Activated B cell treated with CpG ODN at 0.5 μM for 24 hours (primary cell): ENCODE measurements at places on chromosomes 16 and 17. TPM values are rescaled to one million over a fixed set of nuclear protein-coding genes. Genes with fewer than 3 reads are reported as not detected.

PPP1R27 gene
- not detected in 2 replicates for total RNA-seq

DOC2B gene
- not detected in 2 replicates for total RNA-seq

DNA sequence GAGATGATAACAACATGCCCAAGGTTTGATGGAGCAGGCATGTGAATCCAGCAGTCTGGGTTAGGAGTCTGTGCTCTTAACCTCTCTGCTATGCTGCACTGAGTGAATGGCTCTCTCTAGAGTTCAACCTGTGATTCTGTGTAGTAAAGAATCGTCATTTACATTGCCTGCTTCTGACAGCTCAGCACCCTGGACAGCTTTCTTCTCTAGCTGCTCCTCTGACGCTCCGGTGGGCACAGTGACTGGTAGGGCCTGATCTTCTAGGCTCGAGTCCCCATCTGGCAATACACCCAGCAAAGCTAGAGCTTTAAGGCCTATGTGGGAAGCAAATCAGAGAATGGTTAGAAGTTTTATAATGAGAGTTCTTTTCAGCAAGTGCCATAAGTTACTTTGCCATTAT, 85.3 kb upstream of the ATP2A3 start:
- H3K4me1 ChIP-seq, result no peaks in the 10 kb centered on the region
- H3K4me3 ChIP-seq, result no peak overlapping the region
- H3K36me3 ChIP-seq, result peaks cover 84% of the 10 kb centered on the region

DNA sequence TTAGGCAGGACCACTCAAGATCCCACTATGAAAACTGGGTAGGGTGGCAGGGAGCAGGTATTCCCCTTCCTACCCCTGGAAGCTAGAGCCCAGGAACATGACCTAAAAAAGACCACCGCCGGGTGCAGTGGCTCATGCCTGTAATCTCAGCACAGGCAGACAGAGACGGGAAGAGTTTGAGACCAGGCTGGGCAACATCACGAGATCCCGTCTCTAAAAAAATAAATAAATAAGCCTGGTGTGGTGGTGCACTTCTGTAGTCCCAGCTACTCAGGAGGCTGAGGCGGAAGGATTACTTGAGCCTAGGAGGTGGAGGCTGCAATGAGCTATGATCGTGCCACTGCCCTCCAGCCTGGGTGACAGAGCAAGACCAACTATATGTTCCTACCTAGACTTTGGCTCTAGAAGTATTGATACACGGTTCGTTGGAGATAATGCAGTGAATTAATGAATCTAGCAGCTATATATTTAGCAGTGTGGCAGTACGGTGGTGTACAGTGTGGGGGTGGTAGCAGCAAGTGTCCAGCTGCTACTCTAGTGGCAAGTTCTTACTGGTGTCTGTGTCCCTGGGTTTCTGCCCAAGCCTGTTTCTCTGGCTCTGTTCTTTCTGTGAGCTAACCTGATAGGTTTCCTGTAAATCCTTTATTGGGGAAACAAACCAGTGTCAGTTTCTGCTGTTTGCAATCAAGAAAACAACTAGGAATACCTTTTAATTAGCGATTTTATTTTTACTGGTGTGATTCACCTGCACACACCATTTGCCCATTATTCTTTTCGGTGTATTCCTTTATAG, 3.3 kb upstream of the USP31 start:
- H3K27ac ChIP-seq, result no peak overlapping the region
- H3K27me3 ChIP-seq, result peaks cover 15% of the 10 kb centered on the region
- H3K36me3 ChIP-seq, result peaks cover 5% of the 10 kb centered on the region

DNA sequence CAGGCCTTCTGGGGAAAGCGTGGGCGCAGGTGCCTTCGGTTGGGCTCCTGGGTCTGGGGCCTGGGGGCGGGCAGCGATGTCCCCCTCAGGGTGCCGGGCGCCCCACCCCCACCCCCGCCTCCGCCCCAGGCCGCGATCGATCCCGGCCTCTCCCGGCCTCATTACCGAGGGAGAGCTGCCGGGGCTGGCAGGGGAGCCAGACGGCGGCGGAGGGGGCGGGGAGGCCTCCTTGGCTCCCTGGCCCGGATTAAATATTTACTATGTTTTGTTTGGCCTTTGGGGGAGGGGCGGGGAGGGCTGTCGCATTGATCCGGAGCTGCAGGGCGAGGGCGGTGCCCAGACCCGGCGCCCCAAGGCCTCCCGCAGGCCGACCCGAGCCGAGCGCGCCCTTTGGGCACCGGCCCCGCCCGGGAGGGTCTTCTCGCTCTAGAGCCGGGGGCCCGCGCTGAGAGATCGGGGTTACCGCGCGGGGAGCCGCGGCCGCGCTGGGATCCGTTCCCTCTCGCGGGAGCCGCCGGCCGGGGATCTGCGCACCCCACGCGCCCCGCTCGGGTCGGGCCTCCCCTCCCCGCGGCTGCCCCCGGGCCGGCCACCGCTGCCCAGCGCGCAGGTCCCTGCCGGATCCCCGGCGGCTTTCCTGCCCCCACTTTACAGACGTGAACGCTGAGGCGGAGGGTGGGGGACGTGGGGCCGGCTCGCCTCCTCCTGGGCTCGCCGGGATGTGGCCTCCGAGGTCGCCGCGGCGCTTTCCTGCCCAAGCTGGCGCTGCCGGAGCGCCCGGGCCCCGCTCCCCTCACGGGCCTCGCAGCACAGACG, 27.0 kb downstream of the RTN4RL1 start:
- peaks cover 27% of the 10 kb centered on the region for H3K27me3 ChIP-seq
- H3K27ac ChIP-seq, result no peak overlapping the region
- no peak for DNase-seq
- H3K4me1 ChIP-seq, result no peaks in the 10 kb centered on the region
- H3K36me3 ChIP-seq, result no peaks in the 10 kb centered on the region
- H3K4me3 ChIP-seq, result no peak overlapping the region

- H3K4me3 ChIP-seq, result no peak overlapping the region
- no peak for DNase-seq
- peaks cover 13% of the 10 kb centered on the region for H3K36me3 ChIP-seq
- H3K27me3 ChIP-seq, result no peaks in the 10 kb centered on the region
- H3K4me1 ChIP-seq, result no peaks in the 10 kb centered on the region
Observed at GRCh38 chr16:4338712-4339299, 12.3 kb downstream of the PAM16 start.

DNA sequence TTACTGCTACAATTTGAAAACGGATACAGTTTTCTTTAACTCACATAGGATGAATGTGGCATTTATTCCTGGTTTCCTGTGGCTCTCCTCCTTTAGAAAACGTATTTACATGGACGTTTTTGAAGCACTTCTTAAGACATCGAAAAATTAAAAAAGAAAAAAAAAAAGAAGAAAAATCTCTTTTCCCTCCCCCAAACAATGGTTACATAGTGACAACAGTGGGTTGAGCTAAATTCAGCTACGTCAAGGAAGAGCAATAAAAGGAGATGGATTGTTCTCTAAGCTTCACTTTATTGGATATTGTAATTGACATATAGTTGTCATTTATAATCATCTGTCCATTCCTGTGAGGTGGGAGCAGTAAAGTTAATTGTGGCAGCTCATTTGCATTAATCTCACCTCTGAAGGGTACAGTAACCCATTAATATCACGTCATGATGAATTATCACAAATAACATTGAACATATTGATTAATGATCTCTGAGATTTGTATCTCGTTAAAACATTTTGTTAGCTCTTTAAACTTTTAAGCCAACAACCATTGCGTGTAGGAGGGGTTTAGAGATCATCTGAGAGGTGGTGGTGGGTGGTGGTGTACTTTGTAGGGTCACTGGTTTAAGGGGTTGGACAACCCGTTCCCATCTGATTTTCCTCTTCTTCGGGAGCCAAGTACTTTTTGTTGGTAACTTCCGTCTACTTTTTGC, 184.2 kb downstream of the WWOX start:
- no peak for DNase-seq
- H3K4me3 ChIP-seq, result no peak overlapping the region
- H3K4me1 ChIP-seq, result no peaks in the 10 kb centered on the region
- no peaks in the 10 kb centered on the region for H3K27me3 ChIP-seq

GRCh38 chr17:22462461-22462860, 770.1 kb downstream of the KCNJ18 start:
- no peak overlapping the region for H3K4me3 ChIP-seq
- H3K27me3 ChIP-seq, result no peaks in the 10 kb centered on the region
- H3K36me3 ChIP-seq, result no peaks in the 10 kb centered on the region
- no peaks in the 10 kb centered on the region for H3K4me1 ChIP-seq
- DNase-seq, result no peak
- H3K27ac ChIP-seq, result no peak overlapping the region

DNA sequence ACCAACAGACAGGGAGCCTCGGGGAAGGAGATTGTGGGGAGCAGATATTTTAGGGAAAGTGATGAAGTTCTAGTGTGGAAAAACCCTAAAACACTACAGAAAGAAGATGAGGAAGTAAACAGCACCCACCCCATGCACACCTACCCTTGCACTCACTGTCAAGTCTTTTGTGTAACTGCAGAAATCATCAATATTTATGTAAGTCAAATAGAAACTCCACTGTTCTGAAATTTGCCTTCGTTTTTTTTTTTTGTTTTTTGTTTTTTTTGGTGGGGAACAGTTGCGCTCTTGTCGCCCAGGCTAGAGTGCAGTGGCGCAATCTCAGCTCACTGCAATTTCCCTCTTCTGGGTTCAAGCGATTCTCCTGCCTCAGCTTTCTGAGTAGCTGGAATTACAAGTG, 273.4 kb downstream of the CPPED1 start:
- no peak for DNase-seq
- H3K27ac ChIP-seq, result no peak overlapping the region
- no peak overlapping the region for H3K4me3 ChIP-seq
- H3K4me1 ChIP-seq, result peaks cover 24% of the 10 kb centered on the region
- H3K36me3 ChIP-seq, result peaks cover 62% of the 10 kb centered on the region
